ENCODE measurements at places on chromosomes 13 and 19.

DNA sequence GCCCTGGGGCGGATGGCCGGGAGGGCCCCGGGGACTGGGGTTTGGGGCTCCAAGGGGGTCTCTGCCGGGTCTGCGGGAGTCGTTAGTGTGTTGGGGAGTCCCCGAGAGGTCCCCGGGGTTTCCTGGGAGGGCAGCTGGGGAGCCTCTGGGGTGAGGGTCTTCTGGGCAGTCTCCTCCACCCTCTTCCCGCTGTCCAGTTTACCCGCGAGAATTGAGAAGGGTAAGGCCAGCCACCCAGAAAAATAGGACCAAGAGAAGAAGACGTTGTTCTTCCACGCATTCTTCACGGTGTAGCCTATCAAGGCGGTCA, 1.0 kb upstream of the ETFB start:
- no peak for DNase-seq

DNA sequence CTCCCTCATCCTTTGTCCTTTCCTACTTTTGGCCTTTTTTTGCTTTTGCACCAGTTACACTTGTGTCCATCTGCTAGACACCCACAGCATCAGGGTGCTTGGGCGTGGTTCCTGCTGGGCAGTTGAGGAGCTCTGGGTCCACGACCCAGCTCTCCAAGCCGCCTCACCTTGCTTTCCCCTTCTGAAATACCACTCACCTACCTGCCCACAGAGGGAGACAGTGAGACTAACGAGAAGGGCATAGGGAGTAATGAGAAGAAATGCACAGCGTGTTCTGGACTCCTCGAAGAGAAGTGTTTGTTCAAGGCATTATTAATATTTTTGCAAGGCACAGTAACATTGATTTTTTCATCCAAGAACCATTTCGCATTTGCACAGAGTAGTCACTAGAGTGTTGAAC, 92.9 kb downstream of the DNAJC15 start:
- no peak for DNase-seq

- no peak for DNase-seq
These were observed 1784.6 kb downstream of the SLITRK5 start for GRCh38 chr13:89455741-89456140.

DNA sequence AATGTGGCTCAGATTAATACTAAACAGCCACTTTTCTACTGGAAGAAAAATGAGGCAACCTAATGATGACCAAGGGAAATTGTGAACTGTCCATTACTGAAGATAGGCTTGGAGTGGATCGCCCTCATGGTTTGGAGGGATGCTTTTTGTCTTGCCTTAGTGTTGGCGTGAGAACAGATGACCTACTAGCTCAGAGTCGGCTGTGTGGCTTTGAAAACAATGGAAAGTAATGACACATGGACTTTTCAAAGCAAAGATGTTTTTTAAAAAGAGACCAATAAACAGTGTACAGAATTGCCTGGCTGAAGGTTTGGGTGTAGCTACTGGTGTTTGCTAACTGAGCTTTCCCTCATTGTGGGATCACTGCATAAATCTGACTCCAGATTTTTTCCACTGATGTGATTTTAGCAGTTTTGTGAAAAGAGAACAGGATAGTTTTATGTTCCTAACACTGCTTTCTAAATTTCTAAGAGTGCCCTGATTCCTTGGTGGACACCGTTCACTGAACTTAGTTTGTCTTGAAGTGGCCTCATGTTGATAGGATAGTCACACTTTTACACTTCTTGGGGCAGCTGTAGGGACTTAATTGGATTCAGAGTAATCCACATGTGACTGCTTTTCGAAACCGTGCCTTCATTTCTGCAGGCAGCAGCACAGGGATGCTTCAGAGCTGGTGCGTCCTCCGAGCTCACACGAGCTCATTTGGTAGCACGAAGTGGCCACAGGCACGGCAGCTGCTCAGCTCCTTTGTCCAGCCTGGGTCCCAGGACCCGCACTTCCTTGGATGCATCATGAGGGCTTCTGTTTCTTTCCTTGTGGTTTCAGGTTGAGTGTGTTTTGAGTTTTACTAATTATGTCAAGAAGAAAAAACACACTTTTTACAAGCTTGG, 4.3 kb downstream of the CEBPG start:
- DNase-seq, result no peak

- no peak for DNase-seq
These were observed 6.7 kb downstream of the DDX39A start for GRCh38 chr19:14412324-14412995.

DNA sequence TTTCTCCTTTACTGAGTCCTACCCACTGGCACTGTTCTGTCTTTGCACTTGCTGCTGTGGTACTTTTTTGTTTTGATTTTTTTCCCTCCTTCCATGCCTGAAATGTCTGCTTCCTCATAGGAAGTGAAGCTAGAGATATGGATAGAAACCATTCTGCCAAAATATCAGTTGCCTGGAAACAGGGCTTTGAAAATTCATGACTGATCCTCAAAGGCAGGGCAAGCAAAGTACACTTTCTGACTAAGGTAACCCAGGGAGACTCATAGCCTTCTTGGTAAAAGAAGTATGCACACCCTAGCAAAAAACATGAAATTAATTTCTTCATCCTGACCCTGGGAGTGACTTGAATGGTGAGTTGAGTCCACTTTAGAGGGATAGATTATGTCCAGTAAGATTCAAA, 329.8 kb downstream of the MYO16 start:
- DNase-seq, result no peak

GRCh38 chr19:14672188-14672872, 2.3 kb downstream of the ADGRE3 start:
- DNase-seq, result no peak

DNA sequence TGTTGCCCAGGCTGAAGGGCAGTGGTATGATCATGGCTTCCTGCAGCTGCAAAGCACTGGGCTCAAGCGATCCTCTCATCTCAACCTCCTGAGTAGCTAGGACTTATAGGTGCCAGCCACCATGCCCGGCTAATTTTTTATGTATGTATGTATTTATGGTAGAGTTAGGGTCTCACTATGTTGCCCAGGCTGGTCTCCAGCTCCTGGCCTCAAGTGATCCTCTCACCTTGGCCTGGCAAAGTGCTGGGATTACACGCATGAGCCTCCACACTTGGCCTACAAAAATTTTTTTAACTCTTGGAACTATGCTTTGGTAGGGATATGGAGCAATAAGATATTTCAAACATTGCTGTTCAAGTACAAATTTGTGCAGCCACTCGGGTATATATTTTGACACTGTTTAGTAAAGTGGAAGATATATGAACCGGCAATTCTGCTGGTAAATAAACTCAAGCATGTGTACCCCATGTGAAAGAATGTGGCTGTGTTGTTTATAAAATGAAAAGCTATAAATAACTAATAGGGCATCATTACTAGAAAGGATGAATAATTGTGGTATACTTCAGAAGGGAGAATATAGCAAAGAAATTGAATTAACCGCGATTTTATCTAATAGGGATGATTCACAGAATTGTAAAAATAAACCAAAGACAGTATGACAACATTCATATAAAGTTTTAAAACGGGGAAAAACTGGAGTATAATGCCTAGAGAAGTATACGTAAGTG, 1.1 kb downstream of the ZNF566 start:
- no peak for DNase-seq

GRCh38 chr19:57887195-57887941, 1.5 kb downstream of the ZNF814 start:
- DNase-seq, result no peak

- DNase-seq, result no peak
These were observed 32.2 kb upstream of the ZNF726 start for GRCh38 chr19:23882493-23882892.

GRCh38 chr19:29771708-29772414, 39.9 kb upstream of the CCNE1 start:
- no peak for DNase-seq

- DNase-seq, result no peak
These were observed 44.9 kb downstream of the LATS2 start for GRCh38 chr13:21016487-21016886.
